Activated CD4-positive, alpha-beta T cell treated with anti-CD3 and anti-CD28 coated beads, Interleukin-2, amount 50 U/mL, for 4 hours (primary cell): ENCODE measurements at places on chromosomes 7 and 10.

DNA sequence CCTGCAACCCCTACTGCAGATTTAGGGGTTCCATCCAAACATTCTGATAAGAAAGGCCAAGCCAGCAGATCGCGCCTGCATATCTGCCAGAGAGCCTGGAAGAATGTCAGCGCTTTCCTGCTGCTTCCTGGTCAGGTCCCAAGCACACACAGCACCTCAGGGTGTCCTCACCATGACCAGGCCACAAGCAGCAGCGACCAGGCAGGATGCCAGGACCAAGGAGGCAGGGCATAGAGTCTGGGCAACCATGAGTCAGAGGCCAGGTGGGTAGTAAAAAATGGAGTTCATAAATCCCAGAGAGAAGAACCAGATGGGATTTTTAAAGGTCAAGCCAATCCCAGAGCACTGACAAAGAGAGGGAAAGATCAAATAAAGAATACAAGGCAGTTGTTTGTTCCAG, 5.5 kb upstream of the FAM131B start:
- no peak for DNase-seq

DNA sequence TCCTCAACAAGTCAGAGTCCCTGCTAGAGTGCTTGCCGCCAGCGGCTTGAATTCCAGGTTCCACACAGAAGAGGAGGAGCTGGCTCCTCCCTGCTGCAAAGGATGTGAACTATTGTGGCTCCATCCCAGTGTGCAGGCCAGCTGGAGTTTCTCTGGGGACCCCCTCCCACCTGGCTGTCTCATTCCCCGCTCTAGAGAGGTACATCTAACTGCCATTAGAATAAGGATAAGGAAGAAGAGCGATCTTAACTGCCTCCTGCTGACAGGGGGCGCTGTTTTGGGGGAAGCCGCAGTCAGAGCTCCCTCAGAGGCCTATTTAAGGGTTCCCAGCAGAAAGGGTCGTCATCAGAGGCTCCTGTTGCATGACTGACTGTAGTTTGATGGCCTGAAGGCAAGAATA, 40.8 kb upstream of the HECW1 start:
- no peak for DNase-seq

DNA sequence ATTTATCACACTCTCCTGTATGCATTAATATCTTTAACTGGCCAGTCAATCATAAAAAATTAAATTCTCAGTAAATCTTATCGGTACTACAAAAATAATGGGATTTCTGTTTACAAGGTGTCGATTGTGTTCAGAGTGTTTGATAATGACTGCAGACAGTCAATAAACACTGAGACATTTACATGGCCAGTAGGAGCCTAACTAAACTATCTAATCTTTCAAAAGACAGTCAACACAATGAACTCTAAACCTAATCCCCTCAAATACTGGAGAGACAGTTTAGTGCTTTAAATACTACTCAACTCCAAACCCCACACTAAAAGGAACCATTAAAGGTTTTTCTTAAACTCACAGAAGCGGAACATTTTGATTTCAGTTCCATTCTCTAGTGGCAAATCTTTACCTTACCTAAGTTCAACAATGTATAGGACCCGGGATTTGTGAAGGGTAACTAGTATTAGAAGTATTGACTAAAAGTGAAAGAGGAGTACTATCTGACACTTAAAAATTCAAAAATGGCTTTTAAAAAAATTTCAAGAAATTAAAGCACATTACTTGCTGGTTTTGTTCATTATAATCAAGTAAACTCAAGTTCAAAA, 37.3 kb upstream of the EXOC6 start:
- no peak for DNase-seq

- DNase-seq: no peak
Observed at GRCh38 chr7:7519056-7519455, 16.6 kb downstream of the COL28A1 start.
